ENCODE measurements at places on chromosomes 3 and 15. TPM values are rescaled to one million over a fixed set of nuclear protein-coding genes. Genes with fewer than 3 reads are reported as not detected.
A peak's percentile ranks its signal among the peaks of the same experiment; 100 is the strongest.

The VIPR1 gene
- 67.6 TPM for total RNA-seq

The CACNA2D3 gene
- not detected for total RNA-seq

GRCh38 chr3:49119036-49119435 is 1.6 kb downstream of the USP19 start:
- H3K4me3 ChIP-seq = no peak overlapping the region
- no peak for DNase-seq
- no peaks in the 10 kb centered on the region for H3K27me3 ChIP-seq
- peaks cover 49% of the 10 kb centered on the region for H3K36me3 ChIP-seq
- H3K4me1 ChIP-seq = peaks cover 30% of the 10 kb centered on the region

GRCh38 chr3:87090631-87091030 is 99.7 kb upstream of the VGLL3 start:
- H3K4me3 ChIP-seq = no peak overlapping the region
- peaks cover 10% of the 10 kb centered on the region for H3K4me1 ChIP-seq
- no peak for DNase-seq
- no peak overlapping the region for H3K27ac ChIP-seq

DNA sequence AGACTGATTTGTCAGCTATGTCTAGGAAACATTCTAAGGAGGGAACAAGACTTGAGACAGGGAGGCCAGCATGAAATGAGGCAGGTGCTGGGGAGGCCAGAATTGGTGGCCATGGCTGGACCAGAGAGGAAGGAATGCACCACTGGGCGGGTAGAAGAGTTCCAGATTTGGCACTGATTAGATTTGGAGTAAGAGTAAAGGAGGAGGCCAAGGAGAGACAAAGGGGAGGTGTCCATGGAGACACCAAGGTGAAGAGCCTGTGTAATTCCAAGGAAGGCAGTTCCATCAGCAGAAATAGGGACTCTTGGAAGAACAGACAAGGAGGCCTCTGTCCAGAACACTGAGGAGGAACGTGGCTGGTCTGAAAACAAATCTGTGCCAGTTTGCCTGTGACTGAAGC is 1.8 kb downstream of the ARNT2 start:
- DNase-seq = no peak
- no peaks in the 10 kb centered on the region for H3K36me3 ChIP-seq
- no peak overlapping the region for H3K27ac ChIP-seq
- H3K4me3 ChIP-seq = no peak overlapping the region
- H3K27me3 ChIP-seq = peaks cover 77% of the 10 kb centered on the region

- H3K36me3 ChIP-seq = peaks cover 54% of the 10 kb centered on the region
- H3K4me1 ChIP-seq = no peaks in the 10 kb centered on the region
- H3K27me3 ChIP-seq = no peaks in the 10 kb centered on the region
- DNase-seq = no peak
- no peak overlapping the region for H3K27ac ChIP-seq
Observed at GRCh38 chr15:30929982-30930381, 26.3 kb downstream of the FAN1 start.

The PDZRN3 gene
- not detected for total RNA-seq

- H3K27me3 ChIP-seq = no peaks in the 10 kb centered on the region
- DNase-seq = no peak
- peak overlapping the region; percentile 95 for H3K27ac ChIP-seq
Observed at GRCh38 chr3:39150803-39151631, 2.4 kb downstream of the CSRNP1 start.

DNA sequence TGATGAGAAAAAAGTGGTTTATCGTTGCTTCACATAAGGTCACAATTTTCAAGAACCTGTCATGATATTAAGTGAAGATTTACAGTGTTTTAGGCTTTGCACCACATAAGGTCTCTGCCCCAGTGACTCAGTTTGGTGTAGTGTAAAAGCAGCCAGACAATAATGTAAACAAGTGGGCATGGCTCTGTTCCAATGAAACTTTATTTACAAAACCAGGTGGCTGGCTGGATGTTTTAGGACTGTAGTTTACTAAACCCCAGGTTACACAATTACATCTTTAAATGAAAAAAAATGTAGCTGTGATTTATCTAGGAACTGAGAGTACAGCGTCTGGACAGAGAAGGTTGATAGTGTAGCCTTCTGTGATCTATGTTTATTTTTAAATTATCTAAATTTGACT is 9.7 kb upstream of the FBXL22 start:
- H3K27me3 ChIP-seq = no peaks in the 10 kb centered on the region
- no peak overlapping the region for H3K27ac ChIP-seq
- peaks cover 89% of the 10 kb centered on the region for H3K36me3 ChIP-seq
- H3K4me3 ChIP-seq = no peak overlapping the region
- no peak for DNase-seq

The CALML4 gene
- total RNA-seq = 2.0 TPM

DNA sequence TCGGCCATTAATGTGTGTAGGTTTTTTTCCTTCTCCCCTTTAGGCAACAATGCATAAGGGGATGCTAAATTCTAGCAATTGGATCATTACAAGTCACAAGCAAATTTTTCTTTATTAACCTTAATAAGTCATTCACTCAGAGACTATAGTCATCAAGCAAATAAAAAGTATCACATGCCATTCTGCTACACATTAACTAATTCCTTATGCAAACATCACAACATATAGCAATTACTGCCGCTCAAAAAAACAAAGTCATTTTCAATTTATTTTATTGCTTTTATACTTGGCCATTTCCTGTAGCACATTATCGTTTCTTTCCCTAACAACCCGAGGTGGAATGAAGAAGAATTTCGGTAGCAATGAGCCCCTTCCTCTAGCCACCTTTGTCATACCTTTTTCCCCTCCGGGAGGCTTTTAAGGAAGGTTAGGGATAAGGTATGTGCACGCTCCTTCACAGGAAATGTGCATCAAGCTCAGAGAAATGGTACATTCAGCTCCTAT is 421.2 kb downstream of the TIGIT start:
- no peak overlapping the region for H3K4me3 ChIP-seq
- no peaks in the 10 kb centered on the region for H3K27me3 ChIP-seq
- no peak overlapping the region for H3K27ac ChIP-seq
- H3K36me3 ChIP-seq = no peaks in the 10 kb centered on the region
- no peak for DNase-seq
- no peaks in the 10 kb centered on the region for H3K4me1 ChIP-seq

GRCh38 chr15:59384507-59384906 is 11.8 kb upstream of the MYO1E start:
- H3K27me3 ChIP-seq = no peaks in the 10 kb centered on the region
- H3K4me3 ChIP-seq = no peak overlapping the region
- no peaks in the 10 kb centered on the region for H3K36me3 ChIP-seq
- H3K4me1 ChIP-seq = no peaks in the 10 kb centered on the region
- no peak overlapping the region for H3K27ac ChIP-seq

The HLTF gene
- total RNA-seq = 3.3 TPM

GRCh38 chr3:86162521-86162920 is 828.4 kb downstream of the VGLL3 start:
- no peaks in the 10 kb centered on the region for H3K27me3 ChIP-seq
- H3K36me3 ChIP-seq = no peaks in the 10 kb centered on the region
- H3K4me3 ChIP-seq = no peak overlapping the region

- no peak overlapping the region for H3K27ac ChIP-seq
- DNase-seq = no peak
- no peak overlapping the region for H3K4me3 ChIP-seq
- no peaks in the 10 kb centered on the region for H3K36me3 ChIP-seq
- no peaks in the 10 kb centered on the region for H3K27me3 ChIP-seq
- H3K4me1 ChIP-seq = no peaks in the 10 kb centered on the region
Observed at GRCh38 chr15:68713874-68714273, 106.8 kb downstream of the ANP32A start.
